ENCODE measurements at places on chromosomes 2 and 18.

DNA sequence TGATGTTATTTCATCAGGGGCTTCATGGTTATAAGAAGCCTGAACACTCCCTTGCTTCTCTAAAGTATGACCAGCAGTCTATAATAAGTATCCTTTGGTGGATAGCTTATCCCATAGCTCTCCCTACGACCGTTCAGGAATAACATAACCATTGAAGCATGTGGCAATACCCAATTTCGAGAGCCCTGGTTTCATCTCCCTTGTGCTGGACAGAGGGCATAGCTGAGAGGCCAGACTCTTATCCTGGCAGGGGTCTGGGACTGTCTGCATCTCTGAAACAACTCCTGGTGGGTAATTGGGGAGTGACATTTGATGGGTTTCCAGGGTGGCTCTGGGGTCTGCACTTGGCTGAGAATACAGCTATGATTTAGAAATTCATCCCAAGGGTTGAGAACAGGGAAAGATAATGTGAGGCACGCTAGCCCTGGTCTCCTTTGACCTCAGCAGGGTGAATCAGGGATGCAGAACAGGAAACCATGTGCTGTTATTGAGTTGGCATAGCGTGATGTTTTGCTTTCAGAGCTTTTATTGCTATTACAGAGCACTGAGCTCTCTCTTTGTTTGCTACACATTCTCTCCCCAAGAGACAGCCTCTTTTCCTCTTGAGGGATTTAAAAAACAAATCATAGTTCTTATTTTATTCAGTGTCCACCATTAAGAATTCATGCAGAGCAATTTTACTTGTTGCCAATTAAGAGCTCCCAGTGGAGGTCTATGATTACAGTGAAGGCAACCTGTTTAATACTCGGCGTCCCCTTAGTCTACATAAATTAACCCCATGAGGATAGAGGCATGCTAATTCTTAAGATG, 274.5 kb downstream of the NCKAP5 start:
- DNase-seq, result no peak

DNA sequence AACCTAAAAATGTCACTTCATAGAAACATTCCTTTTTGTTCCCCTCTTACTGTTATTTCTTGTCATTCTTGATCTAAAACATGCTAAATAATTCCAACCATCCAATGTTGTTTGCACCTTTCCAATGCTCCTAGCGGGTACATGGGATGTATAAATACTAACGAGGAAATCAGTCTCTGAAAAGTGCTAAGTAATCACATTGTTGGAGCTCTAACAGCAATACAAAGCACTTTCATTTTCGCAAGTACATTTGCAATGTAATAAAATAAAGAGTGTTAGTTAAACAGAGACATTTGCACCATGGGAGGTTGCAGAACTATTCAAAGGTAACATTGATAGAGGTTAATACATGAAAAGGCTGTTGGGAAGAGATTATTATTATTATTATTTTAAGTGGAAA, 286.2 kb upstream of the ACVR2A start:
- no peak for DNase-seq

DNA sequence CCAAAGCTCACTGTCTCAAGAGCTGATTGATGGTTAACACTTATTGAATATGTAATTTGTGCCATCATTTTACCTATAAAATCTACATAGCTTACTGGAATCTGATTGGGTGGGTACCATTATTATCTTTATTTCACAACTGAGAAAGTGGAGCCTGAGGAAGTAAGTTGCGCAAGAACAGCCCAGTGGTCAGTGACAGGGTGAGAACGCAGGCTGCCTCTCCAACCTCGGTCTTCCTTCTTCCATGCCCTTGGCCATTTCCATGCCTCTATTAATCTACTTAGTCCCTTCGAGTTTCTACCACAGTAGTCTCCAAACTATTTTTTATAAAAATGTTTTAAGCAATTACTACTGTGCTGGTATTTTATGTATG, 390.9 kb upstream of the VWC2L start:
- no peak for DNase-seq

GRCh38 chr18:76634564-76634963, 139.5 kb upstream of the ZNF516 start:
- DNase-seq, result no peak

- DNase-seq, result no peak
These were observed 12.6 kb downstream of the DHX57 start for GRCh38 chr2:38863061-38863695.

GRCh38 chr2:126359494-126359893, 296.5 kb upstream of the GYPC start:
- no peak for DNase-seq

- DNase-seq, result no peak
These were observed 170.3 kb downstream of the MAIP1 start for GRCh38 chr2:200125444-200126284.

GRCh38 chr2:30031184-30031583, 109.8 kb upstream of the ALK start:
- DNase-seq, result no peak

DNA sequence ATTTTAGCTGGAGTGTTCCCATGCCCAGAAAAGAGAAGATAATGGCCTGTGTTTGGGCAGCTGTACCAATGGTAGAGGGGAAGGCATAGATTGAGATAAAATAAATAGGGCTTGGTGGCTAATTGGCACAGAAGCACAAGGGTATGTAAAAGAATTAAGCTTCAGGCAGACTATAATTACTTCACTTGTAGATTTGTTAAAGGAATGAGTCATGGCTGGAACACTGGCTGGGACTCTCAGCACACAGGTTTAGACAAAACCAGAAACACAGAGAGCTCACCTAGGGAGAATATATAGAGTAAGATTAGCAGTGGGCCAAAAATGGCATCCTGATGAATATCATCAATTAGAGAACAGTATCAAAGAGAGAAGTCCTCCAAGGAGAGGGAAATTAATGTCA, 198.3 kb upstream of the FIGN start:
- DNase-seq, result no peak

GRCh38 chr2:206823178-206823577, 57.8 kb downstream of the FASTKD2 start:
- no peak for DNase-seq

DNA sequence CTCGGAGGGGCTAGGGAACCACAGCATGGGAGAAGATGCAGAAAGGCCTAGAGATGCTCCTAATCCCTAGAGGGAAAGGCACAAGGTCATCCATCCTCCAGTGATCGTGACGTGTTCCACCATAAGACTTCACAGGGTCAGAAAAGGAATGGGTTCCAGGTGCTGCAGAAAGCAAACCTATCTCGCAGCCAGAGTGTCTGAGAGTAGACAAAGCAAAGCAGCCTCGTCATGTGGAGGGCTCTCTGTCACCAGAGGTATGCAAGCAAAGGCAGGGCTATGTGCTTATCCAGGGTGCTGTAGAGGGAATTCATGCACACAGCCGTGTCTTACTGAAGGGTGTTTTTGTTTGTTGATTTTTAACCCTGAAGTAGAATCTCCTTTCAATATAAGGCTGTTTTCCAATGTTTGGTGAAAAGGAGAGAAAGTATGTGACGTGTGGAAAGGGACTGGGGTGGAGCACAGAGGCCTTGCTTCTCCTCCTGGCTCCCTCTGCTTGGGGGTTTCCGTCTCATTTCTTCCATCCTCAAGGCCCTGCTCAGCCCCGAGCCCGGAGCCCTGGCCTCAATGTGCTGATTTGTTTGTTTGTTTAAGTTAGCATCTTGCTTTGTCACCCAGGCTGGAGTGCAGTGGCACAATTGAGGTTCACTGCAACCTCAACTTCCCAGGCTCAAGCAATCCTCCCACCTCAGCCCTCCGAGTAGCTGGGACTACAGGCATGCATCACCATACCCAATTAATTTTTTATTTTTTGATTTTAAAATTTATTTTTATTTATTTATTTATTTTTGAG, 3.0 kb downstream of the GPR55 start:
- no peak for DNase-seq

- DNase-seq, result no peak
These were observed 3.5 kb upstream of the EMILIN1 start for GRCh38 chr2:27074738-27075565.

DNA sequence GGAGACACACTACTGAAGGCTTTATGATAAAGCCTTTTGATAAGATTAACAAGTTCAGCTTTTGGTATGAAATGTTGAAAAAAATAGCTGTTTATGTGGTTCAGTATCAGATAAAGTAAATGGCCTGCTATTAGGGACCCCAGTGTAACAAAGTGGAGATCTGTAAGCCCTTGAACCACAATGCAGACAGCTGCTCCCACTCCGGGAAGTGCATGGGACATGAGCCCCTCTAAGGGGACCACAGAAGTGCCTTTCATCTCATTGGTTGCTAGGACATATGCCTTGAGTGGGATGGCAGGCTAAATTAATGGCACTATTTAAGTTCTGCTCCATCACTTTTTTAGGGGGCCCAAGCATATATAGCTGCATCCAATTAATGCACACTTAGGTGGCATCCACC, 167.6 kb upstream of the SOX11 start:
- no peak for DNase-seq

- DNase-seq, result no peak
These were observed 93.4 kb upstream of the MAP4K3 start for GRCh38 chr2:39530411-39530866.

DNA sequence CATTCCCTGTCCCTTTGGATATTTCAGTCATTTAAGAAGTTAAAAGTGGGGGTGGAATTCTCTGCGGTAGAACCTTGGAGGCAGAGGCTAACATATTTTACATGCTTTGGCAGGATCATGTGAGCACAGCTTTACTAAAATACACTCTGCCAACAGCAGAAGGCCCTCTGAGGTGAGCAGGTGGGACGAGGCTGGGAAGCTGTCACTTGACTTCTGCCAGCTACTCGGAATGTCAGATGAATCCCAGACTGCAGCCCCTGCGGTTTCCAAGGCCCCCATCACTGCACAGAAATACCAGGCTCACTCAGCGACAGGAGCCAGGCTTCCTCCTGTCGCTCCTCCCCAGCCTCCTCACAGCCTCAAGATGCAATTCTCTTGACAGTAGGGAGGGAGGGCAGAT, 220.9 kb upstream of the REV1 start:
- no peak for DNase-seq

All from cortex of kidney (tissue), 1 donor.